Activated naive CD8-positive, alpha-beta T cell treated with anti-CD3 and anti-CD28 coated beads, Interleukin-2, amount 10 ng/mL, durations not matched to agents 7 days and 5 days (primary cell): ENCODE measurements at places on chromosomes 5 and 9. TPM values are rescaled to one million over a fixed set of nuclear protein-coding genes. Genes with fewer than 3 reads are reported as not detected.

GRCh38 chr5:132800545-132800944, 12.6 kb upstream of the SOWAHA start:
- H3K36me3 ChIP-seq, result no peaks in the 10 kb centered on the region
- no peak for DNase-seq
- H3K4me3 ChIP-seq, result no peak overlapping the region
- H3K27me3 ChIP-seq, result peaks cover 55% of the 10 kb centered on the region

Gene MOB3B
- total RNA-seq, result 3.6 TPM

DNA sequence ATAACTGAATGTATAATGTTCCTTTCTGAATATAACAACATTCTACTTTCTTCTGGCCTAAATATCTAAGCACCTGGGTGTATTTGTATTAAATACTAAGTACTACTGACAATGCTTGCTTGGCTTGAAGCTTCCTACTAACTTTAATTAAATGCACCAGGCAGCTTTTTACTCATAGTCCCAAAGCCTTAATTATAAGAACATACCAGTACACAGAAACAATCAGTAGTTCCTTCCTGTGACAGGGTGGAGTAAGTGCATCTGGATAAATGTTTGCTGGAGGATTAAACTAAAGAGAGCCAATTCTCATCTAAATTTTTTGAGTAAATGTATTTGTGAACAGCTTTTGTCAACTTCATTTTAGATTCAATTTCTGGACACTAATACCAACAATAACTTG, 558.6 kb upstream of the SEMA6A start:
- no peak overlapping the region for H3K4me3 ChIP-seq
- no peaks in the 10 kb centered on the region for H3K36me3 ChIP-seq
- no peak overlapping the region for H3K27ac ChIP-seq
- no peaks in the 10 kb centered on the region for H3K4me1 ChIP-seq
- no peak for DNase-seq

Gene BARHL1
- total RNA-seq, result not detected

- no peak for DNase-seq
- H3K27ac ChIP-seq, result no peak overlapping the region
- H3K4me3 ChIP-seq, result no peak overlapping the region
- H3K36me3 ChIP-seq, result peaks cover 5% of the 10 kb centered on the region
Measured at GRCh38 chr5:173922527-173922926, 34.4 kb downstream of the CPEB4 start.
